CD4-positive, alpha-beta memory T cell (primary cell): ENCODE measurements at places on chromosomes 1 and 21. TPM values are rescaled to one million over a fixed set of nuclear protein-coding genes. Genes with fewer than 3 reads are reported as not detected.

- H3K4me1 ChIP-seq = no peaks in the 10 kb centered on the region
- H3K4me3 ChIP-seq = no peak overlapping the region
- DNase-seq = no peak
- H3K36me3 ChIP-seq = no peaks in the 10 kb centered on the region
Observed at GRCh38 chr1:157241185-157241538, 103.0 kb upstream of the ETV3 start.

DNA sequence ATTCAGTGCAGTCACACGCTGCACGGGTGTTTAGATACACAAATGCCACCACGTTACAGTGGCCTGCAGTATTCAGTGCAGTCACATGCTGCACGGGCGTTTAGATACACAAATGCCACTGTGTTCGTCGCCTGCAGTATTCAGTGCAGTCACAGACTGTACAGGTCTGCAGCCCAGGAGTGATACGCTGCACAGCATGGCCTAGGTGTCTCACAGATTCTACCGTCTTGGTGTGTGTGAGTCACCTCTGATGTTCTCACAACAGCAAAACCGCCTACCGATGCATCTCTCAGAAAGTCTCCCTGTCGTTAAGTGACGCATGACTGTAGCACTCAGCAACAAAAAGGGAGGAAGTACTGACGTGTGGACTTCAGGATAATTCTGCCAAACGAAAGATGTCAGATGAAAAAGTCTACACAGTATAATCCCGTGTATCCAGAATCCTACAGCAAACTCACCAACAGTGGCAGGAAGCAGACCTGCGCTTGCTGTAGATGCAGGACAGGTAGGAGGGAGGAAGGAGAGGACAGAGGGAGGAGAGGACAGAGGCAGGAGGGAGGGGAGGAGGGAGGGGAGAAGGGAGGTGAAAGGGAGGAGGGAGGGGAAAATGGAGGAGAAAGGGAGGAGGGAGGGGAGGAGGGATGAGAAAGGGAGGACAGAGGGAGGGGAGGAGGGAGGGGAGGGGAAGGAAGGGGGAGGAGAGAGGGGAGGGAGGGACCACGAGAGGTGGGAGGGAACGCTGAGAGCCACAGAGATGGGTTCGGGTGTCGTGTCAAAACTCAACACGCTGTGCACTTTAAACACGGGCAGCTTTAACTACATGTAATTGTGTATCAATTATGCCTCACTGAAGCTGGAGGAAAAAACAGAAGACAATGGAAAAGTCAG is 36.3 kb upstream of the PCBP3 start:
- DNase-seq = peak; percentile 58
- H3K27ac ChIP-seq = peak overlapping the region; percentile 28
- H3K4me3 ChIP-seq = no peak overlapping the region
- H3K4me1 ChIP-seq = peaks cover 24% of the 10 kb centered on the region
- no peaks in the 10 kb centered on the region for H3K36me3 ChIP-seq
- no peaks in the 10 kb centered on the region for H3K27me3 ChIP-seq

Gene PLA2G4A
- total RNA-seq = 0.25 TPM

GRCh38 chr1:231241750-231242149 is 738 bp downstream of the GNPAT start:
- H3K4me1 ChIP-seq = peaks cover 51% of the 10 kb centered on the region
- peak overlapping the region; percentile 99 for H3K4me3 ChIP-seq
- peak overlapping the region; percentile 93 for H3K27ac ChIP-seq
- H3K27me3 ChIP-seq = no peaks in the 10 kb centered on the region

DNA sequence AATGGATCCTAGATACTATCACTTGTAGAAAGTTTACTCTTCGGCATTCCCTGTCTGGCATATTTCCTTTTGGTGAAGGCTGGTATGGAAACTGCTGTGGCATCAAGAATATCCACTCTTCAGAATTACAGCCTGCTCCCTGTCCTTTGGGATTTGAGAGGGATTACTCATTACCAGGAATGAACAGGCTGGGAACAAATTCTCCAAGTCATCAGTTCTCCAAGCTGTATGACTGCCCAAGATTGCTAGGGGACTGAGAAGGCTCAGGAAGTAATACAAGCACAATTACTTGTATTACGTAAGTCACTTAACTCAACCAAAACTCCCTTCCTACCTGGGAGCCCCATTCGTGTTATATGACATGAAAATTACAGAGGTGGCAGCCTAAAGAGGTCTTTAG is 49.6 kb downstream of the CD58 start:
- no peaks in the 10 kb centered on the region for H3K27me3 ChIP-seq
- H3K4me3 ChIP-seq = no peak overlapping the region
- peaks cover 14% of the 10 kb centered on the region for H3K4me1 ChIP-seq
- no peak overlapping the region for H3K27ac ChIP-seq
- DNase-seq = no peak

- H3K27ac ChIP-seq = no peak overlapping the region
- H3K27me3 ChIP-seq = no peaks in the 10 kb centered on the region
- peaks cover 25% of the 10 kb centered on the region for H3K4me1 ChIP-seq
Observed at GRCh38 chr21:43873673-43874072, 8.7 kb downstream of the AGPAT3 start.

DNA sequence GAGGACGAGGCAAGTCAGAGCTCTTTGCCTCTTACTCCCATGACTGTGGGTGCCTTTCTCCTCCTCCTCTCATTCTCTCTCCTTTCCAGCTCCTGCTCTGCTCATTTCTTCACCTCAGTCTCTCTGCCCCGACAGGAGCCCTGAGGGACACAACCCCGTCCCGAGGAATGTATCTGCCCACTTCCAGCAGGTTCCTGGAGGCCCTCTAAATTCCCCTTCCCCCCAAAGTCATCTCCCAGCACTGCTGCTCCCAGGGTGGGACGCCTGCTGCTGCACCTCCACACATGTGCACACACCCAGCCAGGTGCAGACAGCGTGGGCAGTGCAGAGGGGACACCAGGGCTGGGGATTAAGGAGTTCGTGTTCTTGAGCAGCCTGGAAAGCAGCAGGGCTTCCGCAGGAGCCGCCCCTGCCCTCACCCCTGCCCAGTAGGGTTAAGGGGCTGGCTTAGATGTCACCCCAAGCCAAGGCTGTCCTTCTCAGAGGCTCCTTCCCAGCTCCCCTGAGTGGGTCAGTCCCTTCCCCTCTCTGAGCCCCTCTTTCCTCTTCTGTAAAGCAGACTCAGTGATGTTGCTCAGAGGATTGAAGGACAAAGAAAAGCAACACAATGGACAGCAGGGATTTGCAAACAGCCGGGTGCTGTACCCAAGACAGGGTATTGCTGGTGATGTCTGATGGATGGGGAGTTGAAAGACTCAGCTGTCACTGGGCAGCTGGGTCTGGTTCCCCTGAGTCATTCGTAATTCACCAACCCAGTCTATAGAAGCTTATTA is 346.0 kb downstream of the MATN1 start:
- no peak overlapping the region for H3K27ac ChIP-seq
- H3K27me3 ChIP-seq = no peaks in the 10 kb centered on the region
- H3K36me3 ChIP-seq = no peaks in the 10 kb centered on the region
- DNase-seq = no peak

GRCh38 chr1:3597599-3597964 is 13.7 kb downstream of the MEGF6 start:
- H3K27me3 ChIP-seq = no peaks in the 10 kb centered on the region
- peaks cover 20% of the 10 kb centered on the region for H3K4me1 ChIP-seq
- H3K36me3 ChIP-seq = no peaks in the 10 kb centered on the region
- no peak overlapping the region for H3K4me3 ChIP-seq
- no peak overlapping the region for H3K27ac ChIP-seq
